ENCODE measurements at places on chromosomes 12 and 14.

DNA sequence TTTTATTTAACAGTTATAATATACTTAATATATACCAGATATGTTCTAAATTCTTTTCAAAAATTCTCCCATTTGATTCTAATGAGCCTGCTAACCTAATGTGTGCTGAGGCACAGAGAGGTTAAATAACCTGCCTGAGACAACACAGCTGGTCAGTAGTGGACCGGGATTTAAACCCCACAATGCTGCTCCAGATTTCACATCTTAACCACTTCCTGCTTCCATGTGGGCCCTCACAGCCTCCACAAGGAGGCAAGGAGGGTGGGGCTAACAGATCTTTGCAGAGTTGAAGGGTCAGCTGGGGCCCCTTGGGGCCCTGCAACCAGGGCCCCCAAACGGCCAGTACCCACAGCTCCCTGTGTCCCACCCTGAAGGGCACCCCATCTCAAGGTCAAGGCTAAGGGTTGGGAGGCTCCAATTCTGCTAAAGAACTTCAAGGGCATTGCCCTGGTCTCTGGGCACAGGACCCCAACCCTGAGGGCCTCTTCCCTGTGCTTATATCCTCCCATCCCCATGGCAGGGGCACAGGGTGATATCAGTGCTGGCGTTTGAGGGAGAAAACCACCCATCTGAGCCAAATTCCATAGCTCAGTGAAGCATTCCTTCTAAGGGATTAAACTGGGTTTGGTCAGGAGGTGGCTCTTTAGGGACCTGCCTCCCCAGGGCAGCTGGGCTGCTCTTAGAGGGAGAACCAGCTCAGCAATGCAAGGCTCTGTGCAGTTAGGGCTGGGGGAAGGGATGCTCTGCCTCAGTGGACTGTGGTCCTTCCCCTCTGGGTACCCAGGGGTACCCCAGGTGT, 2.2 kb downstream of the KRT80 start:
- no peak for DNase-seq

GRCh38 chr14:55749201-55749812, 169.3 kb downstream of the KTN1 start:
- DNase-seq: no peak

GRCh38 chr12:69108037-69108436, 131.3 kb upstream of the CPSF6 start:
- DNase-seq: peak; percentile 13

- DNase-seq: no peak
Measured at GRCh38 chr12:124592481-124593160, 25.2 kb upstream of the NCOR2 start.

DNA sequence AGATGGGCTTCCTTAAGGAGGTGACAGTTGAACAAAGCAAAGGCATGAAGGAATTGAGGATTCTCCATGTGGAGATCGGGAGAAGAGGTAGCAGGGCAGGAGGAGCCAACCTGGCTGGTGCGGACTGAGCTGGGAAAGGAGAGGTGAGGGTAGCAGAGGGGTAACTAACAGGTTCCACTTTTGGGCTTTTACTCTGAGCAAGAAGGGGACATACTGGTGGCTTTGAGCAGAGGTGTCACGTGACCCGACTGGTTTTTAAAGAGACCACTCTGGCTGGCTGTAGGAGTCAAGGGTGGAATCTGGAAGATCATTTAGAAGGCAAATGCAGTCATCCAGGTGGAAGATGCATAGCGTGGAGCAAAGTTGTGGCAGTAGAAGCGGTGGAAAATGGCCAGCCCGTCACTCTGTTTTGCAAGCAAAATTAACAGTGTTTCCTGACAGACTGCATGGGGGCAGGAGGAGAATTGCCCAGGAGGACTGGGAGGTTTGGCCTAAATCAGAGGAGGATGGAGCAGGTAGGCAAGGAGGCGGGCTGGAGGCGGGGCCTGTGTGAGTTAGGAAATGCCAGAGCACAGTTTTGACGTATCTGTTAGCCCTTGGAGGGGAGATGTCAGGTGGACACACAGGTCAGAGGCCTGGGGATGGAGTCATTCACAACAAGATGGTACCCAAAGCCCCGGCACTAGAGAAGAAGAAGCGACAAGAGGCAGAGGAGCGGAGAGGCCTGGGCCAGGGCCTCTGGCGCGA, 156.3 kb upstream of the FKBP4 start:
- DNase-seq: no peak

GRCh38 chr12:46609273-46609623, 216.5 kb downstream of the SLC38A4 start:
- DNase-seq: no peak

- DNase-seq: no peak
Measured at GRCh38 chr12:110948041-110948440, 27.7 kb upstream of the MYL2 start.

GRCh38 chr14:100070310-100070709, 5.1 kb downstream of the EVL start:
- DNase-seq: no peak

DNA sequence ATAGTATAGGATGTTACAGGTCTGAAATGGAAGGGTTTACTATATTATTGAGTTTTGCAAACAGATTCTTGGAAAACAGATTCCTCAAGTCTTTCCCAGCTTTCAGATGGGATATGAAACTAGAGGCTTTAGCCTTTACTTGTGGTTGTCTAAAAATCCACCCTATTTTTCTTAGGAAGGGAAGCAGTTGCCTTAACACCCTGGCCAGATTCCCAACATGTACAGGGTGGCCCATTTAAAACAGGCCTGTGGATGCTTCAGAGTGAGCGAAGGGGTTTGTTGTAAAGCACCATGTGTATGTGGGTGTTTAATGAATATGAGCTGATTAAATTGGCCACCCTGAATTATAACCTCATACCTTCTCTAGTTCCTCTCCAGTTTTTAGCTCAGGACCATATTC, 415.9 kb downstream of the ZFP36L1 start:
- DNase-seq: no peak

DNA sequence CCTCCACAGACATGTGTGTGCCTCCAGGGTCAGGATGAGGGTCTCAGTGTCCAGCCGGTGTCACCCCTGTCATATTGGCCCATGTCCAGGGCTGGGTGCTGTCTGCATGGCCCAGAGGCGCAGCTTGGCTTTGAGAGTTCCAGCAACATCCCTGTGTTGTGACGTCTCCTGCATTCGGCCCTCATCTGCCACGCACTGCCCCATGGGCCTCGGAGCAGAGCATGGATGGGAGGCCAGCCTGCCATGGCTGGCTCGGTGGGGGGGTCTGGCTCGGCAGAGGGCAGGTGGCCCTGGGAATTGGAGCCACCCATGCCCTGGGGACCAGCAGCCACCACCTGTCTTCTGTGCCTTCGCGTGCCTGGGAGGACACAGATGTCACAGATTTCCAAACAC, 10.8 kb upstream of the TEX22 start:
- DNase-seq: peak; percentile 74

DNA sequence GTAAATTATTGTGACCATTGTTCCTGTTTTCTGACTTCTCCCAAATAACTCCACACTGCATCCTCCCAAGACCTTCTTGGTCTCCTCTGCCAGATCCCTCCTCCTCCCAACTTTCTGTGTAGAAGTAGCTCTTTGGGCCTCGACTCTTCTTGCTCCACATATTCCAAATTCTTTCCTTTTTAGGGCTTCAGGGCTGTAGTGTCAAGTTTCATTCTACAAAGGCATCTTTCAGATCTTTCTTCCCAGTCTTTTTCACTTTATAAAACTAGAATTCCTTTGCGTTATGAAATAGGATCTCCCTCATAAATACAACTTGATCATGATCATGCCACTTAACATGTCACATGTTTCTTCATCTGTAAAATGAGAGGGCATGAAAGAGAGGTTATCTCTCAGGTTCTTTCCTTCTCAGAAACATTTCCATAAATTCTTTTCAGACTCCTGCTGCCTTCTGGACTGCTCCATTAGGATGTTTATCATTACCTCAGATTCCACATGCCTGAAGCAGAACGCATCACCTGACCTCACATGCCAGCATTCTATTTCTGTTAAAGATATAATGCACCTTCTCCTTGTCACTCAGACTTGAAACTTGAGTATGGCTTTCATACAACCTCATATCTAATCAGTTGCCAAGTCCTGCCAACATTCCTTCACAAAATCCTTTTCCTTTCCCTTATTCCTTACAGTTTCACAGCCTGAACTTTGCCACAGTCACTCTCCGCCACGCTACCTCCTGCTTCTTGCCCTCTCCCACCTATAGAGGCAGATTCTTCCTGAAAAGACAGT, 8.5 kb downstream of the SLC38A1 start:
- no peak for DNase-seq

- no peak for DNase-seq
Measured at GRCh38 chr14:77708749-77709148, 846 bp downstream of the SLIRP start.

GRCh38 chr14:52856139-52856538, 64.7 kb upstream of the GNPNAT1 start:
- no peak for DNase-seq

DNA sequence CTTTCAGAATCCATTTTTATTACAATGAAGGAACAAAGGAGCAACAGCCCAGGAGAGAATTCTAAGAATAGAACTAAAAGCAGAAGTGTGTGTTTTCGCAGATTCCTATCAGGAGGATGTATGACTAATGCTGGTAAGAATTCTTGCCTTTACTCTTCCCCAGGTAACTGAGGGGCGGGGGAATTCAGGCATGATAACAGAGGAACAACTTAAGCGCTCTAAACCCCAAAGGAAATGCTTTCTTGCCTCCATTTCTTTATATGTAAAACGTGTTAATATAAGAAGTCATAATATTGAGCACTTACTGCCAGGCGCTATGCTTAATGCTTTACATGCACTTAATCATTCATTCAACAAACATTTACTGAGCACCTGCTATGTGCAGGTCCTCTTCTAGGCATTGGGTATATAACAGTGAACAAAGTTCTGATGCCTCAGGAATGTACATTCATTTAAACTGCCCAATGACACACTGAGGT, 4.5 kb downstream of the HCAR1 start:
- DNase-seq: no peak

DNA sequence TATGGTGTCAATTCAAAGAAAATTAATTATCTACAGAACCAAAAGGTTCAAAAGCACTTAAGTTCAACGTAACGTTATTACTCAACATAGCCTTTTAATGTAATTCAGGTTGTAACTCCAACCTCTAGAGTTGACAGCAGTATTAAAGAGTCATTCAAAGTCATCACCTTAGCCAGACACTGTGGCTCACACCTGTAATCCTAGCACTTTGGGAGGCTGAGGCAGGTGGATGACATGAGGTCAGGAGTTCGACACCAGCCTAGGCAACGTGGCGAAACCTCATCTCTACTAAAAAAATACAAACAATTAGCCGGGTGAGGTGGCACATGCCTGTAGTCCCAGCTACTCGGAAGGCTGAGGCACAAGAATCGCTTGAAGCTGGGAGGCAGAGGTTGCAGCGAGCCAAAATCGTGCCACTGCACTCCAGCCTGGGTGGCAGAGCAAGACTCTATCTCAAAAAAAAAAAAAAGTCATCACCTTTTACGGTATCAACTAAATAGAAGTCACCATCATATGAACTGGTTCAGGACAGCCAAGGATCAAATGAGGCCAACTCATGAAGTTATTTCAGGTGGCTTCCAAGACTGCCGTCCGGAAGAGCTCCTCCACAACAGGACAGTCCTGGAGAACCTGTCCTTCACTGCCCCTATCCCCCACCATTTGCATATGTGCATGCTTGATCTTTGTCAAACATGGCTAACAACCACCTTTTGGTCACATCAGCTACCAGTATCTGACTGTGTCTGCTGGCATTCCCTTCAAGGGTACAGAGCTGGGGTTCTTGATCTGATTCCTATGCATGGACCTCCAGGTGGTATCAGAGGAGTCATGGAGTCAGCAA, 4.2 kb downstream of the PPTC7 start:
- DNase-seq: no peak

DNA sequence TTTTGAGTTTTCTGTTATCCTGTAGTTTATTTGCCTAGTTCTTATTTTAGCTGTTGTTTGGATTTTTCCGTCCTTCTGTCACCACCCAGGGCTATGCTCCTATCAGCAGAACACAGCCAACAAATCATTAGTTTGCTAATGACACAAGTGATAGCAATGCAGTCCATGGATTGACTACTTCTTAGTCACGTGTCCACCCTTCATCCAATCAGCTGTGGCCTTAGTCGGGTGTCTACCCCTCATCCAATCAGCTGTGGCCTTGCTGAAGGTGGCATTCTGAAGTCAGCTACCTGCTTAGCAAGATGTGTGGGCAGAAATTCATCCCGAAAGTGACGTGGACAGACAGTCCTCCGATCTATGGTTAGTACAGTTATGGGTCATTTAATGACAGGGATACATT, 182.3 kb downstream of the GALC start:
- no peak for DNase-seq

GRCh38 chr14:69688299-69688649, 76.9 kb downstream of the SUSD6 start:
- DNase-seq: peak; percentile 19

DNA sequence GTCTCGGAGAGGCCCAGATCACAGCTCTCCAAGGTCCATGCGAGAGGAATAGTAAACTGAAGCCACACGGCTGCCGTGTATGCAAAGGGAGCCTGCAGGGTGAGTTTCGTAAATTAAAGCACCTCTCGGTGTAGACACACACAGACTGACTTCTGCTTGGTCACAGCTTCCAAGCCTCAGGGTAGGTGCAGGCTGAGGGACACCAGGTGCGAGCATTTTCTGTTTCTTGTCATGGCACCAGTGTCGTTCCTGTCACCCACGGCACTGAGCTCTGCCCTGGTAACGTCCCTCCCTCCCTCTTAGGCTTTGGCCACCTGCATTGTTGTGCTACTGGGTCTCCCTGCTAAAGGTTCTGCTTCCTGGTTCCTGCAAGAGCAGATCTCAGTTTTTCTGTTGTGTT, 76.2 kb upstream of the DYNC1H1 start:
- DNase-seq: no peak

DNA sequence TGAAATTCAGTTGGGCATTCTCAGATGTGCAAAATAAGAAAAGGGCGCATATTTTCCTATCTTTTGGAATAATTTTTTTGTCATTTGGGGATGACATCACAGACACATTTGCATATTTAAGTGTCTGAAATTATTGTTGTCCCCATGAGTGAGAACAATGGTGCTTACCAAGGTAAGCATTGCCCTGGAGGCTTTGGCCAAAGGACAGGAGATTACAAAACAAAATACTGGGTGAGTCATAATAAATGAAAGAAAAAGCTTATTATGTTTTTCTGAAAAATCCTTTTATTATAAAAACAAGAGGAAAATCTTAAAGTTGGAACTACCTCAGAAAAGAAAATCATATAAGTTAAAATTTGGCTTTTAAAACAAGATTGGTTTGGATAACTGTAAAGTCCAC, 254.9 kb downstream of the BTG1 start:
- no peak for DNase-seq

- no peak for DNase-seq
Measured at GRCh38 chr14:90692061-90692460, 124.2 kb downstream of the TTC7B start.

GRCh38 chr14:103745424-103745823, 29.8 kb downstream of the ZFYVE21 start:
- DNase-seq: no peak

- peak; percentile 89 for DNase-seq
Measured at GRCh38 chr14:24368562-24369252, 723 bp downstream of the NFATC4 start.

GRCh38 chr14:87271331-87271730, 721.7 kb downstream of the GALC start:
- no peak for DNase-seq

All from NCI-H2171 treated with DMSO at 0.1 percent for 48 hours (cell line).